ENCODE measurements at places on chromosomes 7 and 10. TPM values are rescaled to one million over a fixed set of nuclear protein-coding genes. Genes with fewer than 3 reads are reported as not detected.

The CPA4 gene
- total RNA-seq, result 56.7 TPM

The HYAL4 gene
- total RNA-seq, result not detected

The ATRNL1 gene
- total RNA-seq, result under 0.01 TPM

The VIPR2 gene
- total RNA-seq, result not detected

The MMP21 gene
- not detected for total RNA-seq

The FOXI2 gene
- total RNA-seq, result not detected

The AQP1 gene
- 7.9 TPM for total RNA-seq

The ARHGAP22 gene
- total RNA-seq, result 7.6 TPM

The C10orf67 gene
- not detected for total RNA-seq

The TDRD1 gene
- 0.16 TPM for total RNA-seq

The CFAP70 gene
- total RNA-seq, result 0.18 TPM

The GNAT3 gene
- not detected for total RNA-seq

The AKR1B1 gene
- 137 TPM for total RNA-seq

The GFRA1 gene
- 0.36 TPM for total RNA-seq

The STMP1 gene
- 8.5 TPM for total RNA-seq

The CASP7 gene
- total RNA-seq, result 35.5 TPM

The BTBD16 gene
- total RNA-seq, result not detected

The DPP6 gene
- total RNA-seq, result not detected

The COX15 gene
- total RNA-seq, result 28.5 TPM

The OR2A42 gene
- not detected for total RNA-seq

The VAX1 gene
- not detected for total RNA-seq

The COL1A2 gene
- total RNA-seq, result 7,749 TPM

The ZNF425 gene
- total RNA-seq, result 4.1 TPM

The INA gene
- total RNA-seq, result 0.36 TPM
